A549 (cell line): ENCODE measurements at places on chromosomes 13 and 19. TPM values are rescaled to one million over a fixed set of nuclear protein-coding genes. Genes with fewer than 3 reads are reported as not detected.

DNA sequence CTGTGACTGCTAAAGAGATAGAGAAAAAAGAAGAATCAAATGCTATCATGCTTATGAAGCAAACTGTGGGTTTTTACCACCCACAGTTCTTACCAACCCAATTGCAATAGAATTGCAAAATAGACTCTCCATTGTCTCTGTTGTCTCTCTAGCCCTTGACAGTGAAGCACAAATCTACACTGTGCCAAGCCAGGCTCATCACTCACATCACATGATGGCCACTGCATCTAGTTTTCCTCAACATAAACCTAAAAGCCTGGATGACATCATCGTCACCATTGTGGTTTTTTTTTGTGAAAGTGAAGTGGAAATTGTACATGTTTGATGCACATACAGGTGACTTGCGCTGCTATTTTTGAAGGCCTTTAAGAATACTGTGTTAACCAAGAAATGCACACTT, 56.1 kb downstream of the KL start:
- no peak for DNase-seq

DNA sequence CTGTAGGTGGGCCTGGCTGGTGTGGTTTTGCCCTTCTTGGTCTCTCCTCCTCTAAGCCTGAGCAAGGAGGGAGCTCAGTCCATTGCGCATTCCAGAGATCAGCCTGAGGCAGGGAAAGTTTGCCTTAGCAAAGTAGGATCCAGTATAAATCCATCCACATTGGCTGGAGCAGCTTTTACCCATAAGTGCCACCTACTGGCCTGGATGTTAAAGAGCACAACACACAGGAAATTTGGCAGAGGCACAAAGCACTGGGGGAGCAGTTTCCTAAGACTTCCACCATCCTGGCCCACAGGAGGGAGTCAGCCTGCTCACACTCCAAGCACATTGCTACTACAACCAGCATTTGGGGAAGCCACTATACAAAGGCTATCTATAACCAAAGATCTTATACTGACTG, 1124.2 kb downstream of the SLITRK1 start:
- no peak for DNase-seq

DNA sequence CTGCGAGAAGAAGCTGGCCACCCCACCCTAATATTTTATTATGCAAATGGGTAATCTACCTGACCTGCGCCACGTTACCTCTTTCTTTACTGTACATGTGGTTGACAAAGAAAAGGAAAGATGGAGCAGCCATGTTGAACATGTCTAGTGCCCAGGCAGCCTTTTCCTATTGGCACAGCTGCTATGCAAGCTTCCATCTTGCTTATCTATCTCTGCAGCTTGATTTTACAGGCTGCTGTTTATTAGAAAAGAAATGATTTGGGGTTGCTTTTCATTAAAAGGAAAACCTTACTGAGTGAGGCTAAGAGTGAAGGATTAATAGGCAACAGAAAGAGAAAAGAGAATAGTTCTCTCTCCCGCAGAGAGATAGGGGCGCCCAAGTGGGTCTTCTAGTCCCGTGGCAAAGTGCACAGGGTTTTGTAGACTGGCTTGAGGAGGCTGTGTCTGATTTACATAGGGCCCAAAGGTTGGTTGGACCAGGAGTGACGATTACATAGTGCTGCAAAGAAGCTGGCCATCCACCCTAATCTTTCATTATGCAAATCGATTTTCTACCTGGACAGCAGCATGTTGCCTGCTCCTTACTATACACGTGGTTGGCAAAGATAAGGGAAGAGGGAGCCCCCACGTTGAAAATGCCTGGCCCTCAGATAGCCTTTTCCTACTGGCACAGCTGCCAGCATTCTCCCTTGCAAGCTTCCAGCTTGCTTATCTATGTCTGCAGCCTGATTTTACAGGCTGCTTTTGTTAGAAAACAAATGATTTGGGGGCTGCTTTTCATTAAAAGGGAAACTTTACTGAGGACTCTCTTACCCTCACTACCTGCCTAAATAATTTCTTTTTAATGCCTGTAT, 28.3 kb downstream of the OR10H4 start:
- no peak for DNase-seq

- no peak for DNase-seq
These were observed 11.8 kb downstream of the PDE4A start for GRCh38 chr19:10431943-10432735.

DNA sequence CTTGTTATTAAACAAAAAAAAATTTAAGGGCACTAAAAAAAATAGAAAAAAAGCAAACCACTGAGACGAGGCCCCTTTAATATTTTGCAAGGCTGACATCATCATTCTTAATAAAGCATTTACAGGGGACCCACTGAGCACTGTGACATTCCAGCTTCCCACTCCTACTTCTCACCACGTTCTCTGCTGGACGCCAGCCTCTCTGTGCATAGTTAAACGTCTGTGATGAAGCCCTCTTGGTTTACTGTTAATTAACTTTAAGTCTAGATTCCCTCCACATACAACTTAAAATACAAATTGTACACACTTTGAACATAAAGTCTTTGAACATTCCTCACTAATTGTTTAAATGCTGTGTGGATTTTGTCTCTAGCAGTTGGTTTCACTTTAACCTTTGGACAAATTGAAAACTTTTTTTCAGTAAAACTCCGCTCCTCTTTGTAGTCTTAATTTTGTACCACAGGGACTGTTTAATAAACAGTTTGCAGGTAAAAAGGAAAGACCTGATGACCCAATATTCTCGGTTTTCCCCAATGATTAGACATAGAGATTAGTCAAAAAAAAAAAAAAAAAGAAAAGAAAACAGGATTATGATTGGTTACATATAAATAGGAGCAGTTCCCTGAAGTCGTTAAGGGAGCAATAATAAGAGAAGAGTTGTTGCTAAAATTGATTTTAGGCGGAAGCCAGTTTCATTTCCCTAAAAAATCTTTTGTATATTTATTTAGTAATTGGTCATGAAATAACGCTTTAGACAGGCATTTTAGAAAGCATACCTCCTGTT, 219.8 kb downstream of the MZT1 start:
- DNase-seq: no peak

GRCh38 chr13:109684824-109685202, 101.6 kb downstream of the IRS2 start:
- no peak for DNase-seq

DNA sequence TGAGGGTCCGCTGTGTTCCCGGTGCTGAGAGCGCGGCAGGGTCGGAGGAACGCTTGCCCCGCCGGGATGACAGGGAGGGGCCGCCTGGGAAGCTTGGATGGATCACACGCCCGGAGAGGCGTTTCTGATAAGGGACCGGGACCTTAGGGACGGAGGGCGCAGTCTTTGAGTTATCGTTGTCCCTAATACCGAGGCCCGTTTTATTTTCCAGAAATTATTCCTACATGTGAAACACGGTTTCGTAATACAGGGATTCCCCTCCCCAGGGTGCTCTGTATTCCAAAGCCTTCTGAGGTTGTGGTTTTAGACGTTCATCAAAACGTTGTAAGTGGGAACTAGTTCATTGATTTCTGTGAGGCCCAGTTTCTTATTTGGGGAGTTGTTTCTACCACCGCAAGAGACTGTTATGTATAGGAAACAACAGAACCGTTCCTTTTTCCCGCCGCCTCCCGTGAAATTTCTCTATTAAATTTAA, 752 bp downstream of the PDCD5 start:
- DNase-seq: peak; percentile 58

GRCh38 chr13:48508011-48508410, 24.9 kb downstream of the RCBTB2 start:
- DNase-seq: no peak

DNA sequence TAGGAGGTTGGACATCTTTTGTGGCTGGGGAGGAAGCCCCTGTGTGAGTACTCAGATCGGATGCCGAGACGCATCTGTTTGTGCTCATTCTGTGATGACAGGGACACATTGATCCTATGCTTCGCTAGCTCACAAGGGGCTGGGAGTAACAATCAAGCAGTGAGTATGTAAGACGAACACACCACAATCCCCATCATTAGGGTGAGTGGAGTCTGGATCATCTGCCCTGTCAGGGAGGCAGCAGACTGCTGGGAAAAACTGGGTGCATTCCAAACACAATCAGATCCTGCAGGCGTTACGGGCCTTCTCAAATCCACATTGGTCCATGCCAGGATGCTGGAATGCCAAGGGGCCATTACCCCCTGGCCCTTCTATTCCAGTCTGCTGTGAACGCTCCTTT, 64.1 kb upstream of the TSHZ3 start:
- no peak for DNase-seq

Gene SSC5D
- polyA plus RNA-seq: 0.96 to 2.0 TPM (median 1.5 TPM) in 3 replicates

Gene ATXN8OS
- polyA plus RNA-seq: not detected in 3 replicates

Gene IRS2
- 3.9 to 5.2 TPM (median 4.8 TPM) in 3 replicates for polyA plus RNA-seq

Gene PRR19
- polyA plus RNA-seq: 3.4 to 4.5 TPM (median 4.2 TPM) in 3 replicates

Gene CEACAM1
- polyA plus RNA-seq: 0.43 to 0.88 TPM (median 0.52 TPM) in 3 replicates

Gene WDR87
- not detected in 3 replicates for polyA plus RNA-seq

Gene HIPK4
- polyA plus RNA-seq: 0.20 to 0.25 TPM (median 0.24 TPM) in 3 replicates

Gene PTGIR
- polyA plus RNA-seq: 0.07 TPM in 1 of 3 replicates, not detected in the others
